ENCODE measurements at places on chromosomes 6 and 20. TPM values are rescaled to one million over a fixed set of nuclear protein-coding genes. Genes with fewer than 3 reads are reported as not detected.

The IRF4 gene
- 0.46 TPM for total RNA-seq

The RPRD1B gene
- 33.5 TPM for total RNA-seq

The MTFR2 gene
- 12.0 TPM for total RNA-seq

The ABRACL gene
- total RNA-seq, result 43.5 TPM

The ARMH2 gene
- not detected for total RNA-seq

The DOP1A gene
- 2.7 TPM for total RNA-seq

The FRS3 gene
- total RNA-seq, result 2.9 TPM

The IPCEF1 gene
- 0.02 TPM for total RNA-seq

The ULBP2 gene
- total RNA-seq, result 2.9 TPM

The PABPC1L gene
- total RNA-seq, result 20.6 TPM

The RNF144B gene
- 0.41 TPM for total RNA-seq

The SLC12A5 gene
- 13.8 TPM for total RNA-seq

The SIRPA gene
- 22.8 TPM for total RNA-seq

The TOX2 gene
- 13.8 TPM for total RNA-seq

Measured in A549 treated with Mapracorat at 1 μM for 4 hours (cell line).